Panc1 (cell line): ENCODE measurements at places on chromosomes 5 and 9. TPM values are rescaled to one million over a fixed set of nuclear protein-coding genes. Genes with fewer than 3 reads are reported as not detected.

- no peak for DNase-seq
Measured at GRCh38 chr9:98240475-98240874, 15.0 kb downstream of the TBC1D2 start.

DNA sequence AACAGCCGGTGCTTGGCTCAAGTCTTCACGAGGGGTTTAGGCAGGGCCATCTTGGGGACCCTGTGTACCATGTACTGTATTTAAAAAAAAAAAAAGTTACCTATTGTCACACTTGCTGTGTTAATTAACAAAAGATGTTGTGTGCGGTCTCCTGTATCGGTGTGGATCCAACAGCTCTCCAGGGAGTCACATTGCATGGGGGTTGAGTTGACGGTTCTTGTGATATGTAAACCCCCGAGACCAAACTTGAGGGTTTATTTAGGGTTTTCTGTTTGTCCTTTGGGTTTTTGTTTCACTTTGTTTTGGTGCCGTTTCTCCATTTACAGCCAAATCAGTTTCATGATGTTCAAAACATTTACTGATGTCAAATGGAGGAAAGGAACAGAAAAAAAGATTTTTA is 22.2 kb downstream of the AMBP start:
- DNase-seq: no peak

DNA sequence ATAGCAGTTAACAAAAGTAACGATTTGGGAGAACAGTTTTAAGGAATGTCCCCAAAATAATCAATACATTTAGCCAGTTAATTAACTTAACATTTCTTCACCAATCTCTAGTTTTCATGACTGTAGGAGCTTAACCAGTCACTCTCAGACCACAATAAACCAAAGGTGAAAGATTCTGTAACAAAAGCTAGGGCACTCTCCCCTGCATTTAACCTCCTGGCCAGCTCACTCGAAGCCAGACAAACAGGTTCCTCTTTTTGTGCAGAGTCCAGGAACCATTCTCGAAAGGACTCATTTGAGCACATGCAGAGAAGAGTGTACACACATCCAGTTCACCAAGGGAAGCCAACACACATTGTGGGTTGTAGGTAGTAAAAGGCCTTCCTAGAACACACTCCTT is 6.5 kb downstream of the IL7R start:
- no peak for DNase-seq

GRCh38 chr5:81081461-81081835 is 121.3 kb downstream of the RASGRF2 start:
- no peak for DNase-seq

- DNase-seq: no peak
Measured at GRCh38 chr9:86034863-86035734, 64.3 kb downstream of the GOLM1 start.

GRCh38 chr5:58018016-58018415 is 441.9 kb downstream of the PLK2 start:
- DNase-seq: no peak

DNA sequence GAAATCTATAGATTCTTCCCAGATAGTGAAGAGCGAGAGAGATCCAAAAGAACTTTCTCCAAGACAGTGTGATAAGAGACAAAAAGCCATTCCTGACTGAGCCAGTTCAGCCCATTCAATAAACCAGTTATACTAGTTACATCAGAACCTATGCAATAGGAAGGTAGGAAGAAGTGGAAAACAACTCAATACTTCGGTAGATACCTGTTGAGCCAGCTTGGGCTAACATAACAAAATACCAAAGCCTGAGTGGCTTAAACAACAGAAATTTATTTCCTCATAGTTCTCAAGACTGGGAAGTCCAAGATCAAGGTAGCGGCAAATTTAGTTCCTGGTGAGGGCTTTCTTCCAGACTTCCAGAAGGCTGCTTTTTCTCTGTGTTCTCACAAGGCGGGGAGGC is 214.5 kb upstream of the GRAMD2B start:
- no peak for DNase-seq

Gene TRIM52
- 9.3 TPM for total RNA-seq

Gene DRD1
- 1.0 TPM for total RNA-seq

Gene SV2C
- not detected for total RNA-seq

Gene GNA14
- 0.15 TPM for total RNA-seq

Gene JAKMIP2
- total RNA-seq: not detected

Gene SLC34A3
- not detected for total RNA-seq
